ENCODE measurements at places on chromosomes 1 and 21.

DNA sequence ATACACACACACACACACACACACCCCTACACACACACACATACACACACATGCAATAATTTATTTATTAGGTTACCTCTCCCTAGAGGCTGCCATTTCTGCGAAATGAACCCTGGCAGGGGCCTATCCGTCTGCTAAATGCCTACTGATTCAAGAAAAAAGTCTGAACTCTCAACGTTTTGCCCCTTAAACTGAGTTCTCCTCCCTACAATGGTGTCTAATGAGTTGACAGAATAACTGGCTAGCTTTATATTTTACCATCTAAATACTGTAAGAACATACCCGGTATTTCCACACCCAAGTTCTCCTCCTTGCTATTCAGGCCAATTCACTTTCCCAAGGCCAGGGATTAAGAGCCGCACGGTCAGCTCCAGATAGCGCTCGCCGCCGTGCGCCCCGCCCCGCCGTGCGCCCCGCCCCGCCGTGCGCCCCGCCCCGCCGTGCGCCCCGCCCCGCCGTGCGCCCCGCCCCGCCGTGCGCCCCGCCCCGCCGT lies 339 bp upstream of the RNPC3 start:
- no peak for DNase-seq

- DNase-seq = no peak
These were observed 21.3 kb downstream of the BACE2 start for GRCh38 chr21:41189150-41189745.

- no peak for DNase-seq
These were observed 102.0 kb upstream of the RUNX3 start for GRCh38 chr1:25031966-25032667.

- no peak for DNase-seq
These were observed 12.1 kb upstream of the FAM131C start for GRCh38 chr1:16085522-16085921.

- no peak for DNase-seq
These were observed 587.1 kb downstream of the LMO4 start for GRCh38 chr1:87915771-87916170.

- DNase-seq = no peak
These were observed 446.1 kb upstream of the PROX1 start for GRCh38 chr1:213541641-213542040.

DNA sequence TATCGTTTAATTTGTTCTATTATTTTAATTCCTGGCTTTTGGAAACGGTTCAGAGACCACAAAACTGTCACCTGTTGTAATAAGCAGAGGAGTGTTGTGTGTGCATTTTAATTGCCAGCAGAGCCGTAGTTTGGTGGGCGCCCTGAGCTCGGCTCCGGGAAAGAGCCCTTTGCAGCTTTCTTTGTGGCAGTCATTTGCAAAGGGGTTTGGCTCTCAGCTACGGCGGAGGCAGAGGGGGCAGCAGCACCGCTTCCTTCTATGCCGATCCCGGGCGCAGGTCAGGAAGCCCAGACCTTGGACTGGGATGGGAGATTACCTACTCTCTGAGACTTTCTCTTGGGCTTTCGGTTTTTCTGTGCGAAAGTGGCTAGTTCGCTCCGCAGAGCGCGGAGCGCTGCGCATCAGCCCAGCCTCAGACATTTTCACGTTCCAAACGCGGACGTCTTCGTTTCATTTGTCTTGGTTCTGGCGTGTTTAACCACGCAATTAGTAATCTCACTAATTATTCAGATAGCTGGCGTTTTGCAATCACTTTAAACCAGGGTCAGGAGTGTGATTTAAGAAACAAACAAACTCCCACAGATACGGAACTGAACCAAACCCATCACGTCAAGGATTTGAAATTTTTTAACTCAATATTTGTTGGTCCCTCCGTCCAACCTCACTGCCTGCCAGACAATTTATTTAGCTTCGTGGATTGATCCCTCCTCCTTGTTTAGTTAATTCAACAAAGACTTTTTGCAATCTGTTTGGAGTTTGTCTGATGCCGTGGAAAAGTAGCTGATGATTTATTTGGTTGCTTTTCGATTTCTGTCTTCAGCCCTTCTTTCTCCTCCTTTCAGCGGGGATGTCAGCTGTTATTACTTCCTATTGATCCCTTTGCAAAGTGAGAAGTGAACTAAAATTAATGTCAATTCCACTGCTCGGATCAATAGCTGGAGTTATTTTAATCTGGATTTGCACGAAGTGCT lies 3.9 kb downstream of the RNF220 start:
- DNase-seq = no peak

DNA sequence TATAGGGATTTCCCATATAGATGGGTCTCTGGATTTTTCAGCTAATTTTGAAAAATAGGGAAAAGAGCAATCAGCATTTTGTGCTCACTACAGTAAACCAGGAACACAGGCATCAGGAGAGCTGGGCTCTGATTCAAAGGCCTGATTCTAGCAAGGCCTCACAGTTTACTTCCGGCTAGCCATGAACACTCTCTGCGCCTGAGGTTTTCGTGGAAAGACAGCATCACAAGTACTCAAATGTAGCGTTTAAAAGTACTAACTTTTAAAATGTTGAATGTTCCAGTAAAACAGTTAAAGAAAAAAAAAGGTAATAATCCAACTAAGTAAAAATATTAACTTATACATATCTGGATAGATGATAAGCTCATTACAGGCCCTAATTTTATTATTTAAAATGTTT lies 120.6 kb downstream of the SLC45A1 start:
- no peak for DNase-seq

- no peak for DNase-seq
These were observed 15.6 kb downstream of the TPM3 start for GRCh38 chr1:154176337-154176736.

DNA sequence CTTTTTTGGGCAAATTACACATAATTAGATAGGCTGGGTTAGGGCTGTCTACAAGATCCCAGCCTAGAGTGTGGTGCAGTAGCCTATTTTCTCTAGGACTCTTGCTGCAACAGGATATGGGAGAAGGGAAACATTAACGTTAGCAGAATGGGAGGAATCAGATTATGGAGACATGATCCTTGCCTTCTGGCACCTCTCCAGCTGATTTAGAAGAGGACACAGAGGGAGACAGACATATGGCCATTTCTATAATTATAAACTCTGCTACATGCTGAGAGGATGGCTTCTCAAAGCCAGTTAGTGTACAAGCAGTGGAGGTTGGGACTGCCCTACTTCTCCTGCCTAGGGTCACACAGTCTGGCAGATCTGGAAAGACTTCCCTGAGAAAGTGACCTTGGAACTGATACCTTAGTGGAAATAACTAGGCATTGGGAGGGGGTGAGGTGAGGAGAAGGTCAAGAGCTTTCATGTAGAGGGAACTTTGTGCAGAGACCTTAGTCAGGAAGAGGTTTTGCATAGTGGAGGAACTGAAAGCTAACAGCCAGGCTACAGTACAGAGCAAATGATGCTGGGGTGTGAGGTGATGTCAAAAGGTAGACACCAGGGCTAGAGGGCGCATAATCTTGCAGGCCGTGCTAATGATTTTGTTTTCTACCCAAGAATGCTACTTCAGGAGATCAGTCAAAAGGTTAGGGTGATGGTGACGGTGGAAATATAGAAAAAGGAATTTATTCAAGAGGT lies 1.2 kb upstream of the CD1D start:
- DNase-seq = no peak

DNA sequence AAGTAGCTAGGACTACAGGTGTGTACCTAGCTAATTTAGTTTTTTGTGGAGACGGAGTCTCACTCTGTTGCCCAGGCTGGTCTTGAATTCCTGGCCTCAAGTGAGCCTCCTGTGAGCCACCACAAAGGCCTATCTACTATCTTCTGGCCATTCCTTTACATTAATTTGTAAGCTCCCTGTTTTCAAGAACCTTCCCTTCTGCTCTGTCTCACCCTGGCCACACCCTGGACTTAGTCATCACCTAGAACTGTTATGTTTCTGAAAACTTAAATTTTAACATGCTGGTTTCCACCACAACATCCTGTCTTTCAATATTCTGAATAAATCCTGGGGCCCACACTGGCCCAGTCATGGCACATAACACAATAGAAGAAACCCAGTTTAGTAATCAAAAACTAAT lies 4.9 kb upstream of the B4GALT3 start:
- no peak for DNase-seq

DNA sequence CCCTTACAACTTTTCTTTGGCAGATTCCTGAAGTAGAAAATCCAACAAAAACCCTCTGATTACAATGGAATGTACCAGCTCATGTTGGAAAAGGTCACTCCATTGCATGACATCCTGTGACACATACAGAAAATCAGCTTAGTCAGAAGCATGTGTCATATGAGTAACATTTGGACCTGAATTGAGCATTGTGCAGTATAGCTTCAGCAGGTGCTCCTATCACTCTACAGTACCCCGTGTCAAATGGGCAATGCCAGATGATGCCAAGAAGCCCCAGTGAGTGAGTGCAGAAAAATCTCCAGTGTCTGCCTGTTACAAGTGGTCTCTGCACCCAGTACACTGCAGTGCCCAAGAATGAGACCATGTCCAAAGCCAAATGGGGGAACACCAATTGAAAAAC lies 129.7 kb upstream of the RUNX1 start:
- no peak for DNase-seq

DNA sequence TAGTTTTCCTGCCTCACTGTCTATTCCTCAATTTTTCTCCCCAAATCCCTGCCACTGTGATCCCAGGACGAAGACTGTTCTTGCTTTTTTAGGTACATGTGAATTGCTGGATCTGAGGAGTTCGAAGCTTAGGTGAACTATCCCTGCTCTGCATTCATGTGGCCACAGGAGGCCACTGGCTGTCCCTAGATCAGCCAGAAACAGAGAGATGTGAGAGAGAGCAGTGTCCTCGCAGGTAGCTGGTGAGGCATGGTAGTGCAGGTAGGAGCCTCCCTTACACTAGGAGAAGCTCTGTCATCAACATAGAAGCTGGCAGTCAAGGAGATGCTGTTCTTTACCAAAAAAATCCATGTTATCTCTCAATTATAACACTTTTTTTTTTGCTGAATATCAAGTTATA lies 71.5 kb downstream of the USP24 start:
- no peak for DNase-seq

DNA sequence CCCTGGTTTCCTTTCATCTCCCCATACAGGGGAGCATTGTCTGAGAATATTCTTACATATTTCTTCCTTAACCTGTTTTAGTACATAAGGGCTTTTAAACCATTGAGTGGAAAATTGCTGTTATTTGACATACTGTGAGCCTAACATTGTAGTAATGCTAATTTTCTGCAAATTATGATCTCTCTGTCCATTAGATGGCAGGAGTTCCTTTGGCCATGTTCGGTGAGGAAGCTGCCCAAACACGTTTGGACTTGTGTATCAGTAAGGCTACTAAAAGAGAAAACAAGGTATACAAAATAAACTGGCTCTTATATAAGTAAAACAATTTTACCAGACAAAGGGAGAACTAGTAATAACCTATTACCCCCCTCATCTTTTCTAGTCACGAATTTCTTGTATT lies 29.2 kb downstream of the CDC7 start:
- DNase-seq = no peak

Measured in NCI-H1048 (cell line).